ENCODE measurements at places on chromosomes 13 and 19.
A peak's percentile ranks its signal among the peaks of the same experiment; 100 is the strongest.

- DNase-seq, result no peak
Observed at GRCh38 chr13:99208185-99208584, 7.5 kb downstream of the UBAC2 start.

DNA sequence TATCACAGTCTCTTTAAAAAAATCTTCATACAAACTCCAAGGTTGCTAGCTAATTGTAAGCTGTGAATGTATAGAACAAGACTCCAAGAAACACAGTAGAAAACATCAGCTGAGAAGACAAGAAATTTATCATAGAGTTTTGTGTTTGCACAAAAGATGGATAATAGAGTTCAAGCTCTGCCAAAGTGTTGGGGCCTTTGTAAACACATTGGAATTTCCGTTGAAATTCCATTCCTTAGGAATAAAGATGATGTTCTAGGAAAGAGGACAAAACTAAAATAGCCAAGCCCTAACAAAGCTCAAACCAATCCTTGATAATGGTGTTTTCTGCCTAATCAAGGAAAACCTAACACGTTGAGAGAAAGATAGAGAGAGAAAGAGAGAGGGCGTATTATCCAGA is 20.6 kb downstream of the LRRC63 start:
- peak; percentile 57 for DNase-seq

DNA sequence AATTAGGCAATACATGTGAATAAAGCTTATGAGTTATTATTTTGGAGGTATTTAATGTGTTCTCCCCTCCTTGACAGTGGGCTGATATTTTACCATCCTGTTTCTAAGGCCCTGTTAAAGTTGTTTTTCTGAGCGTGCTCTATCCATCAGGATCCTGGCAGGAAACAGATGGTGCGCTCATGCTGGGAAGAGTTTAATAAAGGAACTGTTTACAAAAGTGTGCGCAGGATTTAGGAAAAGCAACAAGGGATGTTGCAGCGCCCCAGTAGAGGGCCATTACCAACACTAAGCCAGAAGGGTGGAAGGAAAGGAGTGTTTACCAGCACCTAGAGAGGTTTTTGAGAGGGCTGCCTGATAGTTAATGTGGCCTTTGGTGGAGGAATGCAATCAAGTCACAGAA is 374.5 kb downstream of the KCNRG start:
- DNase-seq, result no peak

DNA sequence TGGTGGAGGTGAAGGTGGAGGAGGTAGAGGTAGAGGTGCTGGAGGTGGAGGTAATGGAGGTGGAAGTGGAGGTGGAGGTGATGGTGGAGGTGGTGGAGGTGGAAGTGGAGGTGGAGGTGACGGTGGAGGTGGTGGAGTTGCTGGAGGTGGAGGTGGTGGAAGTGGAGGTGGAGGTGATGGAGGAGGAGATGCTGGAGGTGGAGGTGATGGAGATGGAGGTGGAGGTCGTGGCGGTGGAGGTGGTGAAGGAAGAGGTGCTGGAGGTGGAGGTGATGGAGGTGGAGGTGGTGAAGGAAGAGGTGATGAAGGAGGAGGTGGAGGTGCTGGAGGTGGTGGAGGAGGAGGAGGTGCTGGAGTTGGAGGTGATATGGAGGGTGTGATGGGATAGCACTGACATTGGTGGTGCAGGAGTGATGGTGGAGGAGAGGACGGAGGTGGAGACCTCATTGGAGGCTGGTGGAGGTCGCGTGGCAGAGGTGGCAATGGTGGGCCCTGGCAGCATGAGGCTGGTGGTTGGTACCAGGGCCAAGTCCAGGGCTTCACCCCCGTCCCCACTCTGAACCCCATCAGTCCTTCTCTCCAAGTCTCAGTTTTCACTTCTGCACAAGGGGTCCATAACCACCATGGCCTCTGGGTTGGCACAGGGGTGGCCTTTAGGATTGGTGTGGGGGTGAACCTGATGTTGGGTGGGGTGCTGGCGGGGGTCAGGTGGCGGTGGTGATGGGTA is 15.8 kb downstream of the ONECUT3 start:
- DNase-seq, result no peak

DNA sequence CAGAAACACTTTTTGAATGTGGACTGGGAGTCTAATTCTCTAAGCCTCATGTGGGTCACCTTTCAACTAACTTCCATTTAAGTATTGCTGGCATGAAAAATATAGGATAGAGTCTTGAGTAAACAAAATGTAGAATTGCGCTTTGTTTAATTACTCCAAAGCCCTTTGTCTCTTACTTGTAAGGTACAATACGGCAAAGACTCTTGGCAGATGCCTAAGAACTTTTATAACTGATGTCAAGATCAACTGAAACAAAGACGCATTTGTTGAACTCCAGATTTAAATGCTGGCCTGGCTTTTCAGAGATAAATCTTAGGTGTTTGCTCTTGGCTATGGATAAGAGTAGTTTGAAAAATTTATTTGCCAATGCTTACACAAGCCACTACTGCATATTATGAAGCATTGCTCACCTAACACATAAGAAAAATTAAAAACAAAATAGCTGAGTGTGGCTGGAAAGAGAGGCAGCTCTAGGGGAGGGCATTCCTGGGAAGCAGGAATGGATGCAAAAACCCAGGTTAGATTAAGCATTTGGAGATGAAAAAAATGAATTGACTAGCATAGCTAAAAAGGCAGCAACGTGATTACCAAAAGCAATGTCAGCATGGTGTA is 107.3 kb upstream of the STARD13 start:
- DNase-seq, result no peak

DNA sequence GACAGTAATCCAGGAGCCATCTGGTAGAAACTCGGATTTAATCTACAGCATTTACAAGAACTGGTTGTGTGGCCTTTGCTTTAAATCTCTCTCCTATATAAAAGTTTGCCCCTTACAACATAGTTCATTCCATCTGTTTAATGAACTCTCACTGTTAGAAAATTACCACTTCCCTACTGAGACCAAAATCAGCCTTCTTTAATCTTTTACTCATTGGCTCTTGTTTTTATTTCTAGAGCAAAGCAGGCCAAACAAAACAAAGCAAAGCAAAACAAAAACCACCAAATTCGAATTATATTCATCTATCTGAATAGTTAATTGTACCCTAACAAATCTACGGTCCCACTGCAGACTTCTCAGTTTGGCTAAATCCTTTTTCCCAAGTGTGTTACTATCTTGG is 127.0 kb downstream of the UGGT2 start:
- DNase-seq, result no peak

DNA sequence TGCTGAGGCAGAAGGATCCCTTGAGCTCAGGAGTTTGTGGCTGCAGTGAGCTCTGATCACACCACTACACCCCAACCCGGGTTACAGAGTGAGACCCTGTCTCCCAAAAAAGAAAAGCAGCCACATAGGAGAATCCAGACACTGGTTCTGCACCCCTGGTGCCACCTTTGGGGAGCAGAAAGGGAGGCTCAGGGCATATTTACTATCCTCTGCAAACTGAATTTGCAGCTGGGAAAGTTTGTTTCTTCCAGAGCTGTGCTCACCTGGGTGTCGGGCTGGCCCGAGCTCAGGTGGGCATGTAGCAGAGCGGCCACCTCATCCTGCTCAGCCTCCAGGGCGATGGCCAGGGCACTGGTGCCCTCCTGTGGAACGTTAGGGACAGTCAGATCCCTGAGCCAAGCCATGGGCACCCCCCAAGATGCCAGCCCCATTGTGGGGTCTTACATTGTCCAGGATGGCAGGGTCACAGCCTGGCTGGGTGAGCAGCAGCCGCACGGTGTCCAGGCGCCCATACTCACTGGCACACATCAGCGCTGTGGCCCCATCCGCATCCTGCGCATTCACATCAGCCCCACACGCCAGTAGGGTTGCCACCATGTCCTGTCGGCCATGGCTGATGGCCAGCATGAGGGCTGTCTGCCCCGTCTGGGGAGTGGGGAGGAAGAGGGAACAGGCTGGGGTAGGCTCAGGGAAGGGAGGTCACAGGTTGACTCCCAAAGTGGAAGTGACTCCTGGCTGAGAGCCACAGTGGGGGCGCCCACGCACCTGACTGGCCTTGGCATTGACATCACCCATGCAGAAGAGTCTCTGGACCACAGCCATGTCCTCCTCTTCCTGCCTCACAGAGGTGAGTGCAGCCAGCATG is 3.1 kb downstream of the RPS28 start:
- no peak for DNase-seq

DNA sequence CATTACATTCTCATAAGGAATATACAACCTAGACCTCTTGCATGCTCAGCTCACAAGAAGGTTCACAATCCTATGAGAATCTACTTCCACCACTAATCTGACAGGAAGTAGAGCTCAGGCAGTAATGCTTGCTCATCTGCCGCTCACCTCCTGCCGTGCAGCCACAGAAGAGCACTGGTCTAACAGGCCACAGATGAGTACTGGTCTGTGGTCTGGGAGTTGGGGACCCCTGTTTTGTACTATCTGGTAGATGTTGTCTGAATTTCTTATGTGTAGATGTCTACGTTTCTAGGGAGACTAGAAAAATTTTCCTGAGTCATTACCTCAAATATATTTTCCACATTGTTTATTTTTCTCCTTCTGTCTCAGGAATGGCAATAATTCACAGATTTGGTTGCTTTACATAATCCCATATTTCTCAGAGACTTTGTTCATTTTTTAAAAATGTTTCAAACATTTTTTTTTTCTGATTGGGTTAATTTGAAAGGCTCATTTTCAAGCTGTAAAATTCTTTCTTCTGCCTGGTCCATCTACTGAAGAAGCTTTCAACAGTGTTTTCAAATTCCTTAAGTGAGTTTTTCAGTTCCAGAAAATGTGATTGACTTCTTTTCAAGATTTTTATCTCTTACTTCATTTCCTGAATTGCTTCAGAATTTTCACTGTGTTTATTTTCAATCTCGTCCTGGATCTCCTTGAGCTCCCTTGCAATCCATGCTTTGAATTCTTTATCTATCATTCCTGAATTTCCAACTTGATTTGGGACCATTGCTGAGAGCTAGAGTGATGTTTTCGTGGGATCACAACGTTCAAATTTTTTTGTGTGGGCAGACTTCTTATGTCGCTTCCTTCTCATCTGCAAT is 1322.2 kb downstream of the PCDH9 start:
- no peak for DNase-seq
